Activated CD8-positive, alpha-beta T cell treated with anti-CD3 and anti-CD28 coated beads, Interleukin-2, amount 10 ng/mL, durations not matched to agents 7 days and 5 days (primary cell): ENCODE measurements at places on chromosomes 2 and 18. TPM values are rescaled to one million over a fixed set of nuclear protein-coding genes. Genes with fewer than 3 reads are reported as not detected.

SERPINB12 gene
- total RNA-seq, result not detected

GNLY gene
- total RNA-seq, result 136 TPM

DNA sequence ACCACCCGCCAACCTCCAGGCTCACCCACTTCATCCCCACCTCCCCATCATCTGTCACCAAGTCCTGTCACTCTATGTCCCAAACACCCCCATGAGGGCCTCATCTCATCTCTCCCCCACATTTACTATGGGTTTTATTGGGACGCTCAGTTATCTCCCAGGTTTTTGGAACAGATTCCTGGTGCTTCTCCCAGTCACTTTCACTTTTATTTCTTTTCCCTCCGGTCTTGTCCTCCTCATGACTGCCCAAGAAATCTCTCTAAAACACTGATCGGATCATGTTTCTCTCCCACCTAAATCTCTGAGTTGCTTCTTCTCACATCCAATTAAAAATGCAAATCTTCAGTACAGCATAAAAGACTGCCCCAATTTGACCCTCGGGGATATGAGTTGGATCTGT, 273.1 kb downstream of the PHLPP1 start:
- H3K27ac ChIP-seq, result no peak overlapping the region
- H3K36me3 ChIP-seq, result no peaks in the 10 kb centered on the region
- no peaks in the 10 kb centered on the region for H3K4me1 ChIP-seq
- no peak for DNase-seq
- H3K4me3 ChIP-seq, result no peak overlapping the region

DNA sequence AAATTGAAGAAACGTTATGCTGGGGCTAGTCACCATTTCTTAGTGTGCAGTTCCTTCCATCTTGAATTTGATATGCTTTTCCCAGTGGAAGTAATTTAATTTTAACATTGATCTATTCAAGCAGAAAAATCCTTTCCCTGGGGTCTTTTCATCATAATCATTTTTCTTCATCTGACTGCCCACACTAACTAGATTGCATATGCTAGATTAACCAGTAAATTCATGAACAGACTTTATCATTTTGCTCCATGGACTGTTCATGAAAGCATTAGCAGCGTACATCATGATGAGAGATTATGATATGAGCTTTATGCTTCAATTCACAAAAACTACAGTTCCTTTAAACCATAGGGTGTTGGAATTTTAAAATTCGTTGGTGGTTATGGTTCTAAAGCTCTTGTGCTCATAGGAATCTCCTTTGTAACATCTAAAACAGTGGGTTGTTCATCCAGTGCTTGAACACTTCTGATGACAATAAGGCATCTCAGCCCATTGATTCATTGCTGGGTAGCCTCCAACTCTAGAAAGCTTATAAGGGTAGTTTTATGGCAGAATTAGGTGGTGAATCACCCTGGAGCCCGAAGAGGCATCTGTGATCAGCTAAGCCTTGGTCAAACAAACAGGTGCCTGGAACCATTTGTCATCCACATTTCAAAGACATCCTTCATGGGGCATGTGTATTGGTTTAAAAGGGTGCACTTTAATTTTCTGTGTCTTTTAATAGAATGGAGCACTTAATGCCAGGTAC, 77.2 kb upstream of the NDUFV2 start:
- no peak for DNase-seq
- peaks cover 12% of the 10 kb centered on the region for H3K27me3 ChIP-seq
- no peak overlapping the region for H3K4me3 ChIP-seq
- H3K27ac ChIP-seq, result no peak overlapping the region
- H3K4me1 ChIP-seq, result no peaks in the 10 kb centered on the region

- no peak overlapping the region for H3K4me3 ChIP-seq
- no peaks in the 10 kb centered on the region for H3K27me3 ChIP-seq
- no peaks in the 10 kb centered on the region for H3K4me1 ChIP-seq
- no peaks in the 10 kb centered on the region for H3K36me3 ChIP-seq
- no peak for DNase-seq
Observed at GRCh38 chr2:12236136-12236844, 480.4 kb upstream of the TRIB2 start.

DNA sequence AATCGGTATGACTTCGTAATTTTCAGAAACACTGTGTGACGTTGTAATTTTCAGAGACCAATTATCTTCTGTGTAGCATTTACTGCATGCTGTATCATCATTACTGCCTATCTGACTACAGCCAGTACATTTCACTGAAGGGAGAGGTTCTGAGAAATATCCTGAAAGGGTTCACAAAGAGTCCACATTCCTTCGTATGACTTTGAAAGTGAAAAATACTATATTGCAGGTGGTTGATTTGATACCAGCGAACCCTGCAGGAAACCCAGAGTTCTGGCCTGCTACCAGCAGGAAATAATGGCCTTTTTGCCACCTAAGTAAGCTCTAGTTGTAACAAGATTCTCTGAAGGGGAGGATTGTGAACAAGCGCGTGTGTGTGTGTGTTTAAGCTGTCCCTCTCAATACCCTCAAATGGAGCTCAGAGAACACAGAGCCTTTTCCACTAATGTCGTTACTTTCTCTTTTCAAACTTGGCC, 155.5 kb downstream of the ARHGAP28 start:
- no peak overlapping the region for H3K27ac ChIP-seq
- H3K4me3 ChIP-seq, result no peak overlapping the region
- no peaks in the 10 kb centered on the region for H3K27me3 ChIP-seq
- no peaks in the 10 kb centered on the region for H3K4me1 ChIP-seq
- H3K36me3 ChIP-seq, result no peaks in the 10 kb centered on the region

GRCh38 chr2:211724933-211725332, 813.7 kb downstream of the ERBB4 start:
- no peaks in the 10 kb centered on the region for H3K27me3 ChIP-seq
- no peak overlapping the region for H3K4me3 ChIP-seq
- H3K36me3 ChIP-seq, result no peaks in the 10 kb centered on the region

GRCh38 chr2:43020990-43021669, 205.3 kb downstream of the ZFP36L2 start:
- H3K36me3 ChIP-seq, result peaks cover 6% of the 10 kb centered on the region
- H3K4me3 ChIP-seq, result no peak overlapping the region

- no peaks in the 10 kb centered on the region for H3K4me1 ChIP-seq
- no peak overlapping the region for H3K27ac ChIP-seq
- no peak overlapping the region for H3K4me3 ChIP-seq
- no peak for DNase-seq
Observed at GRCh38 chr2:141519906-141520305, 610.9 kb downstream of the LRP1B start.

GRCh38 chr2:126496493-126496892, 159.5 kb upstream of the GYPC start:
- no peaks in the 10 kb centered on the region for H3K36me3 ChIP-seq
- H3K27me3 ChIP-seq, result peaks cover 4% of the 10 kb centered on the region
- no peak for DNase-seq
- no peak overlapping the region for H3K4me3 ChIP-seq
- H3K4me1 ChIP-seq, result no peaks in the 10 kb centered on the region
- no peak overlapping the region for H3K27ac ChIP-seq

GRCh38 chr2:27992787-27993401, 102.4 kb downstream of the BABAM2 start:
- H3K27me3 ChIP-seq, result no peaks in the 10 kb centered on the region
- no peak overlapping the region for H3K4me3 ChIP-seq
- peaks cover 28% of the 10 kb centered on the region for H3K4me1 ChIP-seq
- H3K36me3 ChIP-seq, result peaks cover 52% of the 10 kb centered on the region
- no peak overlapping the region for H3K27ac ChIP-seq

DNA sequence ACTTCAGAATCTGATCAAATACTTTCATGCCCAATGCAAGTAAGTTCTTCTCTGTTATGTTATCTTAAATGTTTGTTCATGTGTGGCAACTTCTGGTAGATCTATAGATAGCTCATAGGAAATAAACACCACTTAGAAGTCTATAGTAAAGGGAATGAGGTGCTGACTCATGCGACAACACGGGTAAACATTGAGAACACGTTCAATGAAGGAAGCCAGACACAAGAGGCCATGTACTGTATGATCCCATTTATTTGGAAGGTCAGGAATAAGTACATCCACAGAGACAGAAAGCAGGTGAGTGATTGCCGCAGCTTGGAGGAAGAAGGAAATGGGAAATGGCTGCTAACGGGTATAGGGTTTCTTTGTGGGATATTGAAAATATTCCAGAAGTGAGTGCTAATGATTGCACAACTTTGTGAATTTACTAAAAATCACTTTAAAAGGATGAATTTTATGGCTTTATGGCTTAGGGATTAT, 95.4 kb downstream of the ITGB1BP1 start:
- H3K27ac ChIP-seq, result no peak overlapping the region
- H3K4me1 ChIP-seq, result no peaks in the 10 kb centered on the region
- no peak overlapping the region for H3K4me3 ChIP-seq
- no peaks in the 10 kb centered on the region for H3K36me3 ChIP-seq
- DNase-seq, result no peak

- no peak for DNase-seq
- peaks cover 2% of the 10 kb centered on the region for H3K27me3 ChIP-seq
- peaks cover 27% of the 10 kb centered on the region for H3K4me1 ChIP-seq
- H3K4me3 ChIP-seq, result peak overlapping the region; percentile 83
- H3K27ac ChIP-seq, result peak overlapping the region; percentile 95
Observed at GRCh38 chr2:109033171-109033570, 44.2 kb upstream of the EDAR start.

DNA sequence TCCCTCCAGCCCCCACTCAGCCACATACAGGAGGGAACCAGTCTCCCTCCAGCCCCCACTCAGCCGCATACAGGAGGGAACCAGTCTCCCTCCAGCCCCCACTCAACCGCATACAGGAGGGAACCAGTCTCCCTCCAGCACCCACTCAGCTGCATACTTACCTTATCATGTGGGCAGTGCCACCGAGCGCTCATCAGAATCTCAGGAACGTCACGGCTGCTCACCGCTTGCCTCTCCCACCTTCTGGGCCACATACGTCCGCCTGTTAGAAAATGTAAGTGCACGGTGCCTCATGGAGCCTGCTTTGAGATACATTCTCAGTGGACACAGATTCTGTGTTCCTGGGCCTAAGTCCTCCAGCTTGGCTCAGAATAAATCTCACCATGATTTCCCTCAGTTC, 124.8 kb downstream of the PXDN start:
- no peak for DNase-seq
- H3K27ac ChIP-seq, result no peak overlapping the region
- no peak overlapping the region for H3K4me3 ChIP-seq

GRCh38 chr2:217902379-217903141, 100.2 kb downstream of the TNS1 start:
- H3K27me3 ChIP-seq, result peaks cover 22% of the 10 kb centered on the region
- no peak overlapping the region for H3K4me3 ChIP-seq
- peak; percentile 37 for DNase-seq
- H3K27ac ChIP-seq, result peak overlapping the region; percentile 33
- H3K4me1 ChIP-seq, result peaks cover 31% of the 10 kb centered on the region
- H3K36me3 ChIP-seq, result peaks cover 5% of the 10 kb centered on the region
